ENCODE measurements at places on chromosomes 12 and 14.

GRCh38 chr12:119072440-119072839, 91.1 kb downstream of the SRRM4 start:
- DNase-seq = no peak

GRCh38 chr14:33674927-33675326, 275.9 kb downstream of the EGLN3 start:
- no peak for DNase-seq

- DNase-seq = no peak
Observed at GRCh38 chr14:40757376-40757950, 849.2 kb upstream of the LRFN5 start.

GRCh38 chr12:119012179-119012578, 30.8 kb downstream of the SRRM4 start:
- DNase-seq = no peak

GRCh38 chr14:30525833-30526232, 33.1 kb upstream of the G2E3 start:
- peak; percentile 24 for DNase-seq

- no peak for DNase-seq
Observed at GRCh38 chr12:117594481-117594880, 233.1 kb upstream of the NOS1 start.

DNA sequence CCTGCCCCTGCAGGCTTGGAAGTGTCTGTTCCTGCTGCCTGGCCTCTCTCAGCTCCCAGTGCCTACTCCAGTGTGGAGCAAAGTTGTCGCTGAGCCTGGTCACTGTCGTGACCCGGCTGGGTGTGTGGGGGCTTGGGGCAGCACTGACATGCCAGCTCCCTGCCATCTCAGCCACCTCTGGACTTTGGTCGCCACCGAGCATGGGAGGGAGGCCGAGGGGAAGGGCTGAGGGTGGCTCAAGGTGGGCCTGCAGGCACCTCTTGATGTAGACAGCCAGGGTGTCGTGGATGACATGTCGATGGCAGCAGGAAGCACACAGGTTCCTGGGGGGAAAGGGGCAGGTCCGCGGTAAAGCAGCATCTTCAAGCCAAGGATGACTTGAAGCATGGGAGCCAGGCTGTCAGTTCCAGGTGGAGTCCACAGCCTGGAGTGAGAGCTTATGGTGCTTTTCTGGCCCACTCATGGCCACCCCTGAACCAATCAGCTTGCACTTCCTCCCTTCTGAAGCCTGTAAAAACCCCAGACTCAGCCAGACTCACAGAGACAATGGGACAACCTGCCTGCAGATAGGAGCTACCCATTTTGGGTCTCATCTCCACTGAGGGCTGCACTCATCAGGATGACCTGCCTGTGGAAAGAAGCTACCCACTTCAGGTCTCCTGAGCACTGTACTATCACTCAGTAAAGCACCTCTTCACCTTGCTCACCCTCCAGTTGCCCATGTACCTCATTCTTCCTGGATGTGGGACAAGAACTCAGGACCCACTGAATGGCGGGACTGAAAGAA, 210.1 kb downstream of the MON2 start:
- DNase-seq = no peak

DNA sequence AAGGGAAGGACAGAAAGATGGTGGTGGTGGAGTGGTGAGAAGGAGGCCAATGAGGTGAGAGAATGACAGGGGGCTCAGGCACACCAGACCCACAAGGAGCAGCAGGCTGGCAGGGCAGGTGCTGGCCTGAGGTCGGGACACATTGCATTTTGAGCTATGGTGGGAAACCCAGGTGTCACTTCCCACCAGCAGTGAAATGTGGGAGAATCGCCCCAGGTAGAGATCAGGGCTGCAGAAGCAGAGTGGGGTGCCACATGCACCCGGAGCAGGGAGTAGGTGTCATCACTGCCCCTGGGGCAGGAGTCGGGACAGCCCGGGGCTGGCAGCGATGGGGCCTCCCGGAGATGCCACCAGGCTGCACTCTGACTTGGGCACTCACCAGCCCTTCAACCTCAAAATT, 315.8 kb downstream of the BCL11B start:
- DNase-seq = no peak

- DNase-seq = no peak
Observed at GRCh38 chr14:22448035-22448904, 140.8 kb downstream of the DAD1 start.

- DNase-seq = peak; percentile 31
Observed at GRCh38 chr12:101792046-101792931, 38.5 kb downstream of the GNPTAB start.

- no peak for DNase-seq
Observed at GRCh38 chr12:132456944-132457495, 32.9 kb upstream of the FBRSL1 start.

- DNase-seq = no peak
Observed at GRCh38 chr14:77151918-77152588, 10.5 kb upstream of the ZDHHC22 start.

- no peak for DNase-seq
Observed at GRCh38 chr14:105126981-105127329, 41.6 kb downstream of the JAG2 start.
